ENCODE measurements at places on chromosomes 7 and 10. TPM values are rescaled to one million over a fixed set of nuclear protein-coding genes. Genes with fewer than 3 reads are reported as not detected.

DNA sequence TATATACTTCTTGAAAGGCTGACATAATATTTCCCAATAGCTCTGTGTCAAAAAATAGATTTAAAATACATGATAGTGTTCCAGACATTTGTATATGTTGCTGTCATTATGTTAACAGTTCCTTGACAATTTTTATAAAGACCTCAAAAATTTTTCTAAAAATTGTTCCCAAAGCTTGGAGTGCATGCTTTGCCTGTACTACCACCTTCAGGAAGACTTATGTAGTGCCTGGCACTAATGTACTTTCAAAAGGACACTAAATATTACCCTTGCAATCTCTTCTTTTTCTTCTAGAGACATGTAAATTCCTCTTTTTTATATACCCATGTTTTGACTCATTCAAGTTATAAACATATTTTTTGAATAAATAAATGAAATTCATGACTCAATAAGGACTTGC, 48.0 kb upstream of the SP8 start:
- peak; percentile 17 for DNase-seq

GRCh38 chr7:101939136-101939695, 121.8 kb downstream of the CUX1 start:
- DNase-seq, result no peak

- DNase-seq, result peak; percentile 58
Observed at GRCh38 chr10:101062232-101063049, 652 bp downstream of the KAZALD1 start.

- no peak for DNase-seq
Observed at GRCh38 chr10:14084875-14085274, 245.8 kb downstream of the FRMD4A start.

DNA sequence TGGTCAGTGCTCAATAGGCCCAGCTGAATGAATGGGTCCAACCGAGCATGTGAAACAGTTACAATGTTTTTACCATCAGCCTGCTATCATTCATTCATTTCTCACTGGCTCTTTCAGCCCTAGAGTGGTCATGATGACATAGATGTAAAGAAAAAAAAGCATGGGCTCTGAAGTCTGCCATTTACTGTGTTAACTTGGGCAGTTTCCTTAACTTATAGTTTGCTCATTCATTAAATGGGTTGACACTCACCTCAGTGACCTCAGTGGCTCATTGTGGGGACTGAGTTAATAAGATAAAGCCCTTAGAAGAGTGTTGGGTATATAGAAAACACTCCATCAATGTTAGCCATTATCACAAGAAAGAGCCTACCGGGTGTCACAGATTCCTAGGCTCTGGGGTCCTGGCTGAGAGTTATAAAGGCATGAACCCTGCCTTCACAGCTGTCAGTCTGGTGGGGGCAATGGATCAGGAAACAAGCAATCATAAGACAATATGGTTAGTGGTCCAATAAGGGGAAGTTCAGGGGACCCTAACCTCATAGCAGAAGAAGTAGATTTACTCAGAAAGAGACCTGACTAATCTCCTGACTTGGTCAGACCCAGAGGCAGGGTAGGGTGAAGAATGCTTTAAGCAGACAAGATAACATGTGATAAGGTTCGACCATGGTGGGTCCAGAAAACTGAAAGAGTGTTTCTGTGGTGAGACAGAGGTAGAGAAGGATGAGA, 29.7 kb upstream of the GPAM start:
- no peak for DNase-seq

GRCh38 chr7:124934841-124935240, 5.2 kb upstream of the POT1 start:
- DNase-seq, result no peak

DNA sequence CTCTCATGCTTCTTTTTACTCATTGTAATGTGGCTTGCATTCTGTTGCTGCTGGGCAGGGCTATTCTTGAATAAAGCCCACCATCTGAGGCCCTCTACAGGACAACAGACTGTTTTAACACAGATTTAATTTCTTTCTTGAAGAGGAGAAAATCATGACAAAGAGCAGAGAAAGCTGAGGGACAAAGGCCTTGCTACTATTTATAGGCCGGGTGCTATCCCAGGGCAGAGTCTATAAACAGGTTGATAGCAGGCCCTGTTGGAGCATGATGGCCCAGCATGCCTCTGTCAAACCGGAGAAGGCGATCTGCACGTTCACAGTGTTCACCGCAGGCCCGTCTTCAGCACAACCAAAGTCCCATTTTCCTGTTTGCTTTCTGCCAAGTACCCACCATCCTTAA, 3.0 kb downstream of the VIPR2 start:
- DNase-seq, result no peak

- no peak for DNase-seq
Observed at GRCh38 chr10:5530412-5530806, 5.6 kb downstream of the CALML3 start.

DNA sequence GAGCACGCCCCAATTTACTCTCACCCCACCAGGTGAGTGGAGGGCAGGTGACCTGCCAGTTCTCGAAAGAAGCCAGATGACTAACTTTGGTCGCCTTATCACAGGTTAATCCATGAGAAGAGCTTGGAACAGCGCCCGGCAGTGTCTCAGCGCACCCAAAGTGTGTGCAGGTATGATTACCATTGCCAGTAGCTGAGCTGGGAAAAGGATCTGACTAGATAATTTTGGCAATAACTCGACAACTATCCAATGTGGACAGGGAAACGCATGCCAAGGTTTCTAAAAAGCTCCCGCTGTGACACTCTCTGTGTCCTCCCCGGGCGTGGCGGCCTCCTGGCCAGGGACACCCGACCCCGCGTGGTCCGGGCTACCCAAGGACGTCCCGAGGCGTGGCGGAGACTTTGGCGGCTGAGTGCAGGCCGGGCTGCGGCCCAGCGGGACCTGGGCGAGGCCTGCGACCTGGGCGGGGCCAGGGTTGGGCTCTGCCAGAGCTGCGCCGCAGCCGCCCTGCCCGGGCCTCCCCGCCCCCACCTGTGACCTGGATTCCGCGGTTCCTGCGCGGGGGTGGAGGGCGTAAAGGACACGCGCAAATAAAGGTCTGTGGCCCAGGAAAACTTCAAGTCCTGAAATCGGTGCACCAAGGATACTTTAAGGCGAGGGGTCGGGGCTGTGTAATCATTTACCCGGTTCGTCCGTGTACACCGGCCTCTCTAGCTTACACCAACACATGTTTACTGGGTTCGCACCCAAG, 13.7 kb upstream of the WAPL start:
- DNase-seq, result peak; percentile 12

- no peak for DNase-seq
Observed at GRCh38 chr10:88159127-88159829, 295.9 kb downstream of the PTEN start.

- DNase-seq, result no peak
Observed at GRCh38 chr7:82419200-82419599, 24.4 kb downstream of the CACNA2D1 start.

DNA sequence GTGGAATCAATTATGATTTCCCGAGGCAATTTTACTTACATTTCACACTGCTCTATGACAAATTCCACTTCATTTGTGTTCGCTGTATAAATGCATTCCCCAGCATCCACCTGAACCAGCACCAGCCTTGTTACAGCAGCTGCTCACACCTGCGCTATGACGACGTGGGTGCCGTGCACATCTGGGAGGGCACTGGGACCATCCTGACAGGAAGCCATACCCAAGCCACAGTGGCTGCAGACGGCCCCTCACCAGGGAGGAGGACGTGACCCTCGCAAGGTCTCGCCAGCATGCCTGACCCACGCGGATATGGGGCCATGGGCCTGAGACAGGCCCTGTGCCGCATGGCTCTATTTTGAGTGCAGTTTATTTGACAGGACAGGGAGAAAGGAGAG, 201.3 kb downstream of the MAD1L1 start:
- no peak for DNase-seq

GRCh38 chr10:114552050-114552449, 106.0 kb downstream of the ABLIM1 start:
- no peak for DNase-seq

GRCh38 chr10:89390476-89391225, 1.8 kb upstream of the IFIT1 start:
- DNase-seq, result no peak

GRCh38 chr7:127066974-127067373, 185.8 kb downstream of the GRM8 start:
- DNase-seq, result no peak

- DNase-seq, result no peak
Observed at GRCh38 chr7:155577509-155577905, 31.1 kb upstream of the CNPY1 start.

DNA sequence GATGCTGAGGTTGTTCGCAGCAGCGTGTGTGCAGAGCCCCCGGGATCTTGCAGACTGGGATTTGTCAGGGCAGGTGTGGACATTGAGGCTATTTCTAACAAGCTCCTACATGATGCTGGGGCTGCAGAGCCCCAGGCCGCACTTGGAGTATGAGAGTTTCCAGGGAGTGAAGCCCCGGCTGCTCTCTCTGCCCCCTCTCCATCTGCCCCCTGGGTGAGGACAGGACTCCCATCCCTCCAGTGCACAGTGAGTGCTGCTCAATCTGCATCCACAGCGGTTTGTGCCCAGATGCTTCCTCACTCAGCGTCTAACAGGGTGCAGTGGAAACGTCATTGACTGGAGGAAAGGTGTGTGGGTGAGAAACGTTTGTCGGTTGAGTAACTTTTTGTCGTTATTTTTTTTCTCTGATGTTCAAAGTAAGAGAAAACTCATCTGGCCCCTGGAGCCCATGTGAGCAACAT, 25.3 kb downstream of the IL2RA start:
- DNase-seq, result no peak

DNA sequence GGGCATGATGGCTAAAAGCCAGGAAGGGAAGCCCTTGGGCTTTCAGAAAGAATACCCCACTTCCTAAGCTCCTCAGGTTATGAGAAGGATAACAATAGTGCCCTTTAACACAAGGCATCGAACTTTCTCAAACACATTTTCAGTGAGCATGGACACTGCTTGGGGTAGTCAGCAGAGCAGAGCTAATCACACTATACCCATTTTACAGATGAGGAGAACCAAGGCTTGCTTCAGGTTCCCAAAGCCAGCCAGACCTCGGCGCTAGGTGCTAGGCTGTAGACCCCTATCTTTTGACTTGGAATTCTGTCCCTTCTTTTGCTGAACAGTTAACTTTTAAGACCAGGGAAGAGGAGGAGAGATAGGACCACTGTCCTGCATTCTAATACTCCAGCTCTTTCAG, 1.8 kb downstream of the NEURL1 start:
- no peak for DNase-seq

- DNase-seq, result no peak
Observed at GRCh38 chr10:131514454-131514853, 202.9 kb upstream of the TCERG1L start.

DNA sequence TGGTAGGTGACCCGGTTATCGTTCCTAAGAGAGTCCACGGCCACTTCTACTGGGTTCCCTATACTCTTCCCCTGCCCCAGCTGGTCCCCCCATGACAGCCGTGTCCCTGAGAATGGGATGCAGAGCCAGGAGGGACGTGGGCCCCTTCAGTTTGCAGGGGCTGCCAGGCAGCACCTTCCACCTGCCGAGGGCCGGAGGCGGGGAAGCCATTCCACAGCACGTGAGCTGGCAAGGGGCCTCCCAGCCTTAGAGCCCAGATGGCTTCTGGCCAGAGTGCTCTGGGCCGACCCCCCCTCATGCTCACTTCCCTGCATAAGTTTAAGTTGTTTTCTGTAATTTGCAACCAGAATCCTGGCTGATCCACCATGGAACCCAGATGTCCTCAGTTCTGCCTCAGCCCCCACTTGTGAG, 39.0 kb downstream of the DIP2C start:
- no peak for DNase-seq

DNA sequence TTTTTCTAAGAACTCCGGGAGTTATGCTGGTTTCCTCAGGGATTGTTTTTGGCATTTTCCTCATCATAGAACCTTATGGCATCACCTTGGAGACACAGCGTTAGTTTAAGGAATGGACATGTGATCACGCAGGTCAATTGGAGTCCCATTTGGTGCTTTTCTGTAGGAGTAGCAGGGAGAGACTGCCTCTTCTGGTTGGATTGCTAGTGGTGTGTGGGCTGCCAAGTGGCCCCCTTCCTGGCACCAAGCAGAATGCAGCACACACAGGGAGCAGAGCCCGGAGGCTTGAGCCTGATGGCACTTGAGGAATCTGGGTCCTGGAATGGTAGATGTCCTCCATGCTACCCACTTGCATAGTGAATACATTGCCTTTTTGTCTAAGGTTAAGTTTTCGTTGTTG, 57.9 kb downstream of the SDK1 start:
- DNase-seq, result no peak

- no peak for DNase-seq
Observed at GRCh38 chr7:93115796-93116195, 2.0 kb downstream of the SAMD9 start.

DNA sequence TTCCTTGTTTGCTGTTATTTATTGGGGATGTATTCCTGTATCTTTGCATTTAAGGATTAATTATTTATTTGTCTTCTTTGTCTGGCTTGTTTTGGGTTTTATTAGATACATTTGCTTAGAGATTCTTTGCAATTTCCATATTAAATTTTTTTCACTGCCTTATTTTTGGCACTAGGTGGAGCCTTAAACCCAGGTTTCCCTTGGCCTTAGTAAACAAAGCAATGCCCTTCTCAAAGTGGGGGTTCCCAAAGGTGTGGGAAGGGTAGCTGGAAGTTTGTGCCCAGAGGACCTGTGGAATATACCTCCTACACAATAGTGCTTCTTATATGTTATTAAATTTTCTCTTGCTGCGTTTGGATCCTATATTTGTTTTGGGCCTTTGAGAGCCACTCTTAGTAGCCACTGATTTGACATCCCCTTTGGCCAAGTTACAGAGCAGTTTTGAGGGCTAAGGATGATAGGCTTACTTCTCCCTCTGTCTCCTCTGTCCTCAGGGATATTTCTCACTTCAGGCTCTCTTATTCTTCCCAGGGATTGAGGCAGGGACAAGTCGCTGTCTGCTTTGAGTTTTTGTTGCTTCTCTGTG, 162.3 kb downstream of the ITGB1 start:
- peak; percentile 21 for DNase-seq

Gene GRM8
- total RNA-seq, result not detected

Gene TLX1
- total RNA-seq, result not detected

Gene TRPV6
- total RNA-seq, result under 0.01 TPM

Gene LOXL4
- total RNA-seq, result 2.2 TPM

Gene PRLHR
- total RNA-seq, result not detected

Gene MMRN2
- total RNA-seq, result 0.27 TPM

Gene DENND2A
- not detected for total RNA-seq

Gene PARP12
- total RNA-seq, result 50.9 TPM

Gene SAP25
- total RNA-seq, result 2.2 TPM

Gene LRRC72
- not detected for total RNA-seq

Gene OR13A1
- total RNA-seq, result under 0.01 TPM

Gene CCL26
- not detected for total RNA-seq
